ENCODE measurements at places on chromosomes 13 and 19.

GRCh38 chr13:64884976-64885375 is 2345.2 kb downstream of the PCDH9 start:
- DNase-seq, result no peak

GRCh38 chr13:105139048-105139379 is 1396.4 kb downstream of the EFNB2 start:
- no peak for DNase-seq

GRCh38 chr13:96621634-96622183 is 372.6 kb downstream of the OXGR1 start:
- DNase-seq, result no peak

- DNase-seq, result no peak
Observed at GRCh38 chr13:66675620-66676019, 554.5 kb downstream of the PCDH9 start.

DNA sequence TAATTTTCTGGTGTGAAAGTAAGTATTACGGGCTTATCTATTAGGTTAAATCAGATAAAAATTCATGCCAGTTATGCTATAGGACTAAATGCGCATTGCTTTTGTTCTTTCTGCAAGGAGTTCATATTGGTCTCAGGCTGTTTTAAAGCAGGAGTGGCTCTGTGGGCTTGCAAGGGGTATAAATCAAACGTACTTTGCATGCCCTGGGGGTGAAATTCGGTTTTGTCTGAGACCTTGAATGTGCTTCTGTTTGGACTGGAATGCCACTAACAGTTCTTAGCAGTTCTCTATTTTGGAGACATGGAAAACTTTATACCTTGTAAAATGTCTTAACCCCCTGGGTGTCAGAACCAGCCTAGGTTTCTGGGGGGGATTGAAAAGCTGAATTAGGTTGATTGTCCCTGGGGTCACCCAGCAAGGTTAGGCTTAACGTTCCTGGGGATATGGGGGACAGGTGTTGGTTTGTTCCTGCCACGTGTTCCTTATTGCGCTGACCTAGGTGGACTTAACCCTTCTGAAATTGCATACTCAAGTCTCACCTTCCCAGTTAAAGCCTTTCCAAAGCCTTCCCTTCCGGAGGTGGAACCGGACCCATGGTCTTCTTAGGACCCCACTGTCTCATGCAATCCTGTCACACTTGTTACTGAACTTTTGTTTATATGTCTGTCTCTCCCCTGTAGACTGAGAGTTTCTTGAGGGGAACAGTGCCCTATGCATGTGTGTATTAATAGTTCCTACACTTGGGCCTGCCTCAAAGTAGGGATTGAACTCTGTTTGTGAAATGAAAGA is 182.2 kb downstream of the LMO7 start:
- no peak for DNase-seq

DNA sequence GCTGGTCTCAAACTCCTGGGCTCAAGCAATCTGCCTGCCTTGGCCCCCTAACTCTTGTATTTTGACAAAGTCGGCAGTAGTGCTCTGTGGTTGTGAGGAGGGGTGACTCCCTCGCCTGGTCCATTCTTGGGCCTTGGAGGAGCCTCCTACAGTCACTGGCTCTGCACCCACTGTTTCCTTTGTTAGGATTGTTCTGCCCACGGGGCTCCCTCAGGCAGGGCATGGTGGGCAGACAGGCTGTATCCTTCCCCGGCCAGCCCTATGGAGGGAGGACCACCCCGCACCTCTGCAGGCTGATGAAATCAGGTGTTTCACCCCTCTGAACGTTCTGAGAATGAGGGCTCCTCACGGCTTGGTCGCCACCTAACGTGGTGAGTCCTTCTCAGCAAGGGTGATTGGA is 9.2 kb downstream of the FCAR start:
- no peak for DNase-seq

DNA sequence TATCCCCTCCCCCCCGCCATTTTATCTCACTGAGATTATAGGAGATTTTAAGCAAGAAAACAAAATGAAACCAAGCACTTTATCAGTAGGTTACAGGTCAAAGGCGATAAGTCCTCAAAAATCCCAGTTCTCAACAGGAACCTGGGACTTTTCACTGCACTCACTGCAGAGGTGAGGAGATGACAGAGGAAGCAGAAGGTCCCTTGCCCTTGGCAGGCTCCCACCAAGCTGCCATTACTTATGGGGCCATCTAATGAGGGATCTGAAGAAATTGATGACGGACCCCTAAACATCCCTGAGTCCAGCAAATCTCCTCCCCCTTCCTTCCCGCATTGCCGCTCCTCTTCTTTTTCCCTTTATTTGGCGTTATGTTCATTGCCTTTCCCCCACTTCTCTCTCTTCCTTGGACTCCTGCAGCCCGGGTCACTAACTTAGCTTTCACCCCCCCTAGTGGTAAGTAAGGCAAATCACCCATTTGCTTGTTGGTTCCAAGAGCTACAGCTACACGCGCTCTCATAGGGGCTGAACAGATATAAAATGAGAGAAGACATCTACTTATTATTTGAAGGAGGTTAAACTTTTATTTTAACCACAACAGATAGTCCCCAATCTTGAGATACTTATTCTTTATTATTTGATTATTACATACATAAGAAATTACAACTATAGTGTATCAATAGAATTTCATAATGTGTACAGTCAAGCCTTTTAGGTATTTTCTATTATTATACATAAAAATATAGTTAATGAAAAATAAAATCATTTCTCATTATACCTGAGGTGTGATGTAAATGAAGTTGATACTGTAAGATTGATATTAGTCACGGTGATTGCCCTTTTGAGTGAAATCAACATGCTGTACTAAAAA is 52.0 kb upstream of the ARGLU1 start:
- DNase-seq, result peak; percentile 68

- no peak for DNase-seq
Observed at GRCh38 chr13:21347753-21348318, 111.3 kb downstream of the ZDHHC20 start.

- peak; percentile 100 for DNase-seq
Observed at GRCh38 chr19:6737284-6737872, at the start of gene GPR108. GPR108 (minus strand) TSS chr19:6737580; CDS start chr19:6737576, 4 bp downstream.

DNA sequence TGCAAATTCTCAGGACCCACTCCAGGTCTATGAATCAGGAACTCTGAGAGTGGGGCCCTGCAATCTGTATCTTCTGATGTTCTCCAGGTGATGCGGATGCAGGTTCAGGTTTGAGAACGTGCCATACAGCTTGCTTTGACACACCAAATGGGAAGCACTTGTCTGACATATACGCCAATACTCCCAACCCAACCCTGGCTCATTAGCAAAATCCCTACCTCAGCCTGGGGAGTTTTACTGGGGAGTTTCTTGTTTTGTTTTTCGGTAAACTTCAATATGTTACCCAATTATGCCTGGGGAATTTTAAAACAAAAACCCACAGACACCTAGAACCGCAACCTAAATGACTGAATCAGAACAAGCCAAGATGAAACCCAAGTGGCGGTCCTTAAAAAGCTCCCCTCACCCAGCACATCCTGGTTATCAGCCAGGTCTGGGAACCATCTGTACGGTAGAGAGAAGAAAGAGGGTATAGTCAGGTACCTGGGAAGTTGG is 41.2 kb downstream of the ABCC4 start:
- no peak for DNase-seq

GRCh38 chr13:23146811-23147625 is 33.8 kb upstream of the SGCG start:
- no peak for DNase-seq

DNA sequence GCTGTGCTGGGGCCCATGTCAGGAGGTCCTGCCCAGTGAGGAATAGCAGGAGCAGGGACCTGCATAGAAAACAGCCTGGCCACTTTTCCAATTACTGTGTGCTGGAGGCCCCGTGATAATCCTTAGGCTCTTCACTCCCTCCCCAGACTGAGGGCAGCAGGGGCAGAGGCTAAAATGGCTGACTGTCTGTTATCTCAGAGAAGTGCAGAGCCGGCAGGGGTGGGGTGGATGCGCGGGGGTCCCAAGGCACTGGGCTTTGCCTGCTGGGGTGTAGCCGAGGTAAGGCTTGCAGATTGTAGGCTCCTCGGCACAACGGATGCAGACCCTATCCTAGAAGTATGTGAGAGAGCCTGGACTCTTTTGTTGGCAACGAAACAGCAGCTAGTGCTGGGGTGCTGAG is 1064.1 kb downstream of the OLFM4 start:
- no peak for DNase-seq

- no peak for DNase-seq
Observed at GRCh38 chr19:35039881-35040825, 1.4 kb upstream of the HPN start.

DNA sequence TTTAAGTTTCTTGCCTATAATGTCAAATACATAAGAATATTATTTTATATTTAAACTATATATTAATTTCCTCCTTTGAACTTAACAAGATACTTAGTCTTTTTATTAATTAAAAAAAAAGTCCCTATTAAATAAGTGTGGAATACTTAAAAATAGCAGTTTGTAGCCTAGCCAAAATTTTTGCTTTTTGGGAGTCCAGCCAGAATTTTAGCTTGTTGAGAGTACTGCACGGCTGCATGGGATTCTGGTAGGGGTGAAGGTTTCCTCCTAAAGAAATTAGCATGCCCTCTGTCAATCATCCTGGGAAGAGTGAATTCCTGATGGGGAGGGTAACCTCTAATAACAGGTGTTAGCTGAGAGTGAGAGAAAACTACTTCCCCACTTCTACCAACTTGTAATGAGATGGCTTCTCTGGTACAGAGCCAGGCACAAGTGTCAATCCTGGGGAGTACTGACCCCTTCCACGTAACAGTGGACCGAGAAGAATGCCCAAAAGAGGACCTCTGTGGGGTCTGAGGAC is 195.7 kb downstream of the SPRY2 start:
- DNase-seq, result no peak

DNA sequence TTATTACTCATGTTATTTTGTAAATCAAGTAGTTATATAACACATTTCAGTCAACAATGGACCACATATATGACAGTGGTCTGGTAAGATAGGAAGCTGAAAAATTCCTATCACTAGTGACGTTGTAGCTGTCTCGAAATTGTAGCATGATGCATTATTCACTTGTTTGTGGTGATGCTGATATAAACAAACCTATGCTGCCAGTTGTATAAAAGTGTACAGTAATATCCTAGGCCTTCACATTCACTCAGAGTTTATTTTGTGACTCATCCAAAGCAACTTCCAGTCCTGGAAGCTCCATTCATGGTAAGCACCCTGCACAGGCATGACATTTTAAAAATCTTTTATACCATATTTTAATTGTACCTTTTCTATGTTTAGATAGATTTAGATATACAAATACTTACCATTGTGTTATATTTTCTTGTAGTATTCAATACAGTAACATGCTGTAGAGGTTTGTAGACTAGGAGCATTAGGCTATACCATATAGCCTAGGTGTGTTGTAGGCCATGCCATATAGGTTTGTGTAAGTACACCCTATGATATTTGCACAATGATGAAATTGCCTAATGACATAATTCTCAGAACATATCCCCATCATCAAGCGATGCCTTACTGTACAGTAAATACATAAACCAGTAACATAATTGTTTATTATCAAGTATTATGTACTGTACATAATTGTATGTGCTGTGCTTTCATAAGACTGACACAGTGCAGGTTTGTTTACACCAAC is 49.3 kb downstream of the IFT88 start:
- peak; percentile 62 for DNase-seq

GRCh38 chr19:57689750-57690149 is 8.0 kb downstream of the ZNF551 start:
- peak; percentile 77 for DNase-seq

GRCh38 chr19:10565028-10565566 is 713 bp downstream of the KRI1 start:
- DNase-seq, result peak; percentile 32

GRCh38 chr19:28841531-28841930 is 371.4 kb downstream of the UQCRFS1 start:
- DNase-seq, result no peak

DNA sequence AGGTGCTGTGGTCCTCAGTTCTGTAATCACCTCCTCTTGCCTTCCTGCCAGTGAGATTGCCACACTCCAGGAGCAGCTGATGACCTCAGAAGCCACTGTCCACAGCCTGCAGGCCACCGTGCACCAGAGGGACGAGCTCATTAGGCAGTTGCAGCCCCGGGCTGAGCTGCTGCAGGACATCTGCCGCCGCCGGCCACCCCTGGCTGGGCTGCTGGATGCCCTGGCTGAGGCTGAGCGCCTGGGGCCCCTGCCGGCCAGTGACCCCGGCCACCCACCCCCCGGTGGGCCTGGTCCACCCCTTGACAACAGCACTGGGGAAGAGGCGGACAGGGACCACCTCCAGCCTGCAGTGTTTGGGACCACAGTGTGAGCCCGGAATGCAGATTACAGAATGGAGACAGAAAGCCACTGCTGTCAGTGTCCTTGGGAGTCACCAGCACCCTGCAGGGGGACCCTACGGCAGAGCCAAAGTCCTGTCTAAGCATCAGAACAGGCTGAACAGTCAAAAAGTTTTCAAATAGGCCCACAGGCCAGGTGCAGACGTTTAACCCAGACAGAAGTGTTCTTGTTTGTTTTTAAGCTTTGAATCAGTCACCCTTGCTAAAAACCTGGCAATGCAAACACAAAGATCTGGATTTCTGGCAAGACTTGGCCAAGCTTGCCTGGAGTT is 4.2 kb downstream of the VMAC start:
- no peak for DNase-seq

- DNase-seq, result no peak
Observed at GRCh38 chr13:32039528-32039927, 8.0 kb downstream of the FRY start.

- peak; percentile 85 for DNase-seq
Observed at GRCh38 chr13:40130871-40131636, 475.6 kb downstream of the COG6 start.

- no peak for DNase-seq
Observed at GRCh38 chr19:48364598-48365348, 606 bp downstream of the SYNGR4 start.

- no peak for DNase-seq
Observed at GRCh38 chr19:56153507-56153906, 12.4 kb downstream of the ZNF444 start.

DNA sequence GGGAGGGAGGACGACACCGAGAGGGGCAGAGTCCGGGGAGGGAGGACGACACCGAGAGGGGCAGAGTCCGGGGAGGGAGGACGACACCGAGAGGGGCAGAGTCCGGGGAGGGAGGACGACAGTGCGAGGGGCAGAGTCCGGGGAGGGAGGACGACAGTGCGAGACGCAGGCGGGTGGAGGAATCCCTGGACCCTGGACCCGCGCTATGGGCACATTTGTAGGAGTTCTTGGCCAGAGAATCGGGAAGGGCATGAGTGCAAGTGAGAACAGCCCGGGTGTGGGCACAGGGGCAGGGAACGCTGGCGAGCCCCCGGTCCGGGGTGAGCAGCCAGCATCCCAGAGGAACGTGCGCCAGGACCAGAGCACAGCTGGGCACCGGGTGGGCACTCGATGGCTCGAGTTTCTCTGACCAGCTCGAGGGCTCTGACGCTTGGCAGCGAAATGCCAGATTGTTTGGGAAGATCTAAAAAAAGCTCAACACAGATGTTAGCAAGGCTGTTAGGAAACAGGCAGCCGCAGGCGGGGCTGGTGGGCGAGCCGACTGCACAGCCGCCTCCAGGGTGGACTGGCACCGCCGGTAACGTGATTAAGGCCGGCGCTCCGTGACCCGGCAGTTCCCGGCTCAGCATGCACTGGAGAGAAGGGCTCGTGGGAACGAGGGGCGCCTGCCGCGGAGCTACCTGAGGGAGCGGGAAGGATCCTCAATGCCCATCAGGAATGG is 17.9 kb upstream of the C2CD4C start:
- DNase-seq, result no peak

GRCh38 chr19:43984687-43985000 is 656 bp downstream of the ZNF155 start:
- DNase-seq, result no peak

GRCh38 chr19:31260171-31260933 is 88.9 kb downstream of the TSHZ3 start:
- DNase-seq, result no peak
